ENCODE measurements at places on chromosomes 2 and 18.

GRCh38 chr2:70947556-70948184 is 12.0 kb downstream of the ATP6V1B1 start:
- DNase-seq, result no peak

DNA sequence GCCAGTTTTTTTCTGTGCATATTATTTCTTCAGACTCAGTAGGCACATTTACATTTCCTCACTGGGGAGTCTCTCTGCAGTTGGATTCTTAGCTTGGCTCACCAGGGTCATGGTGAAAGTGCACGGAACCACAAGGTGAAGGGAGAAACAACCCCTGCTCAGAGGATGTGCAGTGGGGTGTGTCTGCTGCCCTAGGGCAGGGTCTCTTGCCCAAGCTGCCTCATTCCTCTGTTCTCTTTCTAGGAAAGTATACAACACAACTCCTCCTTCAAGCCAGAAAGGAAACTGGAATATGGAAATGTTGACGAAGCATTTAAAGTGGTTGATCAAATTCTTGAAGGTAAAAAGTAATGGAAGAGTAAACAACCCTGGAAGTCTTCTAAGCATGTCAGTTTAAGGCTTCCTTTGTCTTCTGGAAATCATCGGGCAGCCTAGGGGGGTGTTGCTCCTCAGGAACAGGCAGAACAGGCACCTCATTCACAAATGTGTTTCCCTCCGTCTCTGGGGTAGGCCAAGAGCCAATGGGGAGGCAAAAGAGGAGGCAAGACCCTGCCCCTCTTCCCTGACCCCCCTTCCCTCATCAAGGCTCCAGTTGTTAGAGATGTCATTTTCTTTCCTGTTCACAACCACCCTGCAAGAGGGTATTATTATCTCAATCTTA is 41.4 kb downstream of the AOX1 start:
- no peak for DNase-seq

DNA sequence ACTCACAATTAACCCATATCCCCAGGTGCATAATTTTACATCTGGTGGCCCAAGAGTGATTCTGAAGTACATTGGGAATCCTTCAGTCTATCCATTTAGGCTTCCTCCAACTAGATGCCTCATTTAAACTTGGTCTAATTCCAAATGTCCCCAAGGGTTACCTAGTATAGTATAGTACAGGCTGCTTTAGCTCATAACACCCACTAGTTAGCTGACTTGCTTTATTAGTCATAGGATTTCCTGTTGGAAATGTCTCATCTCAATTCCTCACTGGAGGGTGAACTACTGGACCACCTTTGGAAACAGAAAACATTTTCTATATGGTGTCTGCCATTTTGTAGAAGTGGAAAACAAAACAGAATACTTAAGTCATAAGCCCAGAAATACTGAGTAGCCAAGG is 202.5 kb upstream of the SESTD1 start:
- DNase-seq, result no peak

DNA sequence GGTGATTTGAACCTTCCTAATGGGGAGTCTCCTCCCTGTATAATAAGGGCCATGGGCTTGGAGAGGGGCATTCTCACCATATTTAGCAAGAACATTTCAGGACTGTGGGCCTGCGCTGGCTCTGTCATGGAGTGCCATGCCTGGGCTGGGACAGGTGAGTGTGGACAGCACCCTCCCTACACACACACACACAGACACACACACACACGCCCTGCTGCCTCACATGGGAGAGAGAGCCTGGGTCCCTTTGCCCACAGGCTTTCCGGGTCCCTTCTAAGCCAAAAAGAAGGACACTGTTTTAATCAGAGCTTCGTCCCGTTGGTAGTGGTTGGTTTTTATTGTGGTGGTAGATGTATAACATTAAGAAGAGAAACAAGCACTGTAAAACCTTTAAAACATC is 31.4 kb upstream of the TMEM87B start:
- no peak for DNase-seq

DNA sequence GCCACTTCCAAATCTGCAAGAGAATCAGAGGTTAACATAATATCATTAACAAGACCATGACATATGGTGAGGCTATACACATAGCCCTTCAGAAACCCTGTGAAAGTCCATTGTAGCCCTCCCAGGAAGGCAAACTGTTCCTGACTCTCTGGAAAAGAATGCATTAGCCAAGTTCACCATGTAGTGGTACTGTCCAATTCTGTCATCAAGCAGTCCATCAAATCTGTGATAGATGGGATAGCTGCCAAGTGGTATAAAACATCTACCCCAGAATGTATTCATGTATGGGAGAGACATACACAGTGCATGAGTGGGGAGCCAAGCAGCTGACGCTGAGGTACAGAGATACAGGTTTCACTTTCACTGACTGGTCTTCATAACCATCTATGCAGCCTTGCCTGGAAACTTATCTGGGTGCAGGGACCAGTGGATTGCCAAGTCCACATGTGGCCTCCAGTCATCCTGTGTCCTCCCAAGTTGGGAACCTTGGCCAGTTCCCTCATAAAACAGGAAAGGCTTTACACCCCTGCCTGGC is 281.1 kb downstream of the MBD2 start:
- no peak for DNase-seq

DNA sequence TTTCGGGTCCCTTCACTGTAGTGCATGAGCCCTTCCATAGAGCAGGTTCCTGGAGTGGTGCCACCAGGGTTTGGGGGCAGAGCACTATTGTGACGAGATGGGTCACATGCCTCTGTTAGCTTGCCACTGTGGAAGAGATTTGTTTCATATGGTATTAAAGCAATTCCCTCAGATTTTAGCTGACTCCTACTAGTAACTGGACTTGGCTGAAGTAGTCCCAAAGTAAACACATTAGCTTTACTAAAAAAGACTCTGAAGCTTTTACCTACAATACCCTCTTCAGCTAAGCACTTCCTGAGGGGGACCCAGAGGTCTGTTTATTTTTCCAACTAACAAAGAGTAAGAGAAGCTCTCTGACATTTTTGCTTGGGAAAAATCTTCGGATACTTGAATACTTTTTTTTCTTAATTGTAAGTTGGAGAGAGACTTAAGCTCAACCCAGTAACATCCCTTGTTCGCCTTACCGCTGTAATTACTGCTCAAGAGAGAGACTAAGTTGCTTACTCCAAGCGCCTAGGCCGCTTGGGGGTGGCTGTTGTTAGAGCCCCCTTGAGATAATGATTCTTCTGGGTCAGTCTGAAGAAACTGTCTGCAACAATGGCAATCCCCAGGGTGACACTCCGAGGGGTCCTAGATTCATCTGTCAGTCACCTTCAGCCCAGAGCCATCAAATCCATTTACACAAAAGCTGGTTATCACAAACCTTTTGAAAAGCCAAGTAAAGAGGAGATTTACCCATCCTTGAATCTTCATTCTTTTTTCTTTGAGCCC is 177.4 kb downstream of the FIGN start:
- no peak for DNase-seq

DNA sequence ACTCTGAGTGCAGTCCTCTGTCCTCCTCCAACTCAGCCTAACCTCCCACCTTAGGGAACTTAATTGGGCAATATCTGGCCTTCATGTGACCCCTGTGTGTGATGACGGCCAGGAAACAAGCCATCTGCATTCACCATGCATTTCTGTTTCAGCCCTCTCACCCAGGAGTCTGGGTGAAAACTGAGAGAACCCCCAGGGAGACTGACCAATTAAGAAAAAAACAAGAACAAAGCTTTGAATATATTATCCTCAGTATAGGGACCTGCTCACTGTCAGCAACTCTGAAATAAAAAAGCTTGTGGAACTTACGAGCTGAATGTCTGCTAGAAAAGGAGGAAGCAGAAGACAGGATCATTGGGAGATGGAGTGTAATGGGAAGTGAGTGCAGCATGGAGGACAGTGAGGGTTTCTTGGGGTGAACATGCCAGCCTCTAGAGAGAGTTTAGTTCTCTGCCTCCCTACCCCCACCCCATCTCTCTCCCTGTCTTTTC is 9.5 kb downstream of the MAPRE2 start:
- DNase-seq, result no peak

DNA sequence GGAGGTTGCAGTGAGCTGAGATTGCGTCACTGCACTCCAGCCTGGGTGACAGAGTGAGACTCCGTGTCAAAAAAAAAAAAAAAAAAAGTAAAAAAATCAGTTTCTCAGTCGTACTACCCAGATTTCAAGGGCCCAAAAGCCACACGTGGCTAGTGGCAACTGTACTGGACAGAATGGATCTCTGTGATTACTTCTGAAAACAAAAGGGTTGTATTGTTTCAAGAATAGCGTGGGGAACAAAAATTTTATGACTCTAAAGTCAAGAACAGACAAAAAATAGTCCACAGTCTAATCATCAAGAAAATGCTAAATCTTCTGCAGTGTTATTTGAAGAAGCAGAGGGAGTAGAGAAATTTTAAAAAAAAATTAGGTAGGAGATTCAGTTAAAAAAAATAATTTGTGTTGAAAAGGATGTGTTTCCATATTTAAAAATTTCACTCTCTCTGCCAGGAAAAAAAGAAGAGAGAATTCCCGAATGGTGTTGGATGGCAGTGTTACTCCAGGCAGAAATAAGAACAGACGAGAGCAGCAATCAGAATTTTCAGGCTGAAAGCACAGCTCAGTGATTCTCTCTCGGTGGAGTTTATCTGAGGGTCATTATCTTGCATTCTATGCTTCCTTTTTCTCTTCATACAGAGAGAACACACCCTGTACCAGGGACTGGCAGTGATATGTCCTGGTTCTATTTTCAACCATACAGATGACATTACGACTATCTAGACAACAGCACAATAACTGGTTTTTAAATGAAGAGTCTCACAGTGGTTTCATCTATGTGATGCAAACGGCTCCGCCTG is 61.8 kb downstream of the CABYR start:
- DNase-seq, result no peak

DNA sequence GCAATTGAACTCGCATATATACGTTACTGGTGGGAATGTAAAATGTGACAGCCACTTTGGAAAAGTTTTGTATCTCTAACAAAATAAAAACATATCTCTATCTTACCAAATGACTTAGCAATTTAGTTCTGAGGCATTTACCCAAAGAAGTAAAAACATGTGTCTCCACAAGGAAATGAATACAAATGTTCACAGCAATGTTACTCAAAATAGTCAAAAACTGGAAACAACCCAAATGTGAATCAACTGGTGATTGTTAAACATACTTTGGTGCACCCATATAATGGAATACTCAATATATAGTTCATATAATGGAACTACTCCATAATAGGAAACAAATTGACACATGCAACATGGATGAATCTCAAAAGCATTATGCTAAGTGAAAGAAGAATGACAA is 70.4 kb upstream of the DNER start:
- no peak for DNase-seq

DNA sequence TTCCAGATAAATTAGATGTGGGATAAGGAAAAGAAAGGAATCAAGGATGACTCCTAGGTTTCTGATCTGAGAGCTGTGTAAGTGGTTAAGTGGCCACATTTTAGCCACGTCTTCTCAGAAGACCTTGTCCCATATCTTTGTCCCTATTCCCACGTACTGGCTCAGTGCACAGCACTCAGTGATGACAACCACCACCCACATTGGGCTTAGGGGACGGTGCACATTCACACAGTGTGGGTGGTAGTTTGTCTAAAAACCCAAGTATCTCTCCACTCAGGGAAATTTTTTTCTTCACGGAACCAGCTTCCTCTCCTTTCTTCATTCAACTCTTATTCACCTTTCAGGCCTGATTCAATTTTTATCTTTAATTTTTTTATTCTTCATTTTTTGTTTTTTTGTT is 30.6 kb upstream of the GCC2 start:
- no peak for DNase-seq

DNA sequence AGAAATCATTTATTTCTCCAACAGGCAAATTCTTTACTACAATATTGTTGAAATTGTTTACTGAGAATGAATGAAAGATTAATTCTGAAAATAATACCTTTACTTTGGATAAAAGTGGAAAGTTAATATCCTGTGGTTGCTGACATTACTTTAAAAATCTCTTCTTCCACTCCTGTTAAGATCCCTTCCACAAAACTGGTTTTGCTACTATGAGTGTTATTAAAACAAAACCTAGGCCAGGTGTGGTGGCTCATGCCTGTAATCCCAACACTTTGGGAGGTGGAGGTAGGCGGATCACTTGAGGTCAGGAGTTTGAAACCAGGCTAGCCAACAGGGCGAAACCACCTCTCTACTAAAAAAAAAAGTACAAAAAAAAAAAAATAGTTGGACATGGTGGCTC is 123.9 kb upstream of the CCDC150 start:
- DNase-seq, result no peak

- no peak for DNase-seq
Measured at GRCh38 chr18:56246916-56247315, 391.5 kb downstream of the TXNL1 start.

DNA sequence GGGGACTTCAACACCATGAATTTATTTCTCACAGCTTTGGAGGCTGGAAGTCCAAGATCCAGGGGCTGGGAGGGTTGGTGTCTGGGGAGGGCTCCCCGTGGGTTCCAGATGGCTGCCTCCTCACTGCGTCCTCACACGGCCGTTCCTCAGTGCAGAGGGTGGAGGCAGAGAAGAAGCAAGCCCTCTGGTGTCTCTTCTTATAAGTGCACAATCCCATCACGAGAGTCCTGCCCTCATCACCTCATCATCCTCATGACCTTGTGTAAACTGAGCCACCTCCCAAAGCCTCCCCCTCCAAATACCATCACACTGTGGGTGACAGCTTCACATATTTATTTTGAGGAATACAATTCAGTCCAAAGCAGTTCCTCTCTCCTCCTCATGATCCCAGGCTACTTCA is 26.3 kb downstream of the TMEM163 start:
- no peak for DNase-seq

GRCh38 chr2:122856696-122857095 is 1101.2 kb downstream of the TSN start:
- no peak for DNase-seq

DNA sequence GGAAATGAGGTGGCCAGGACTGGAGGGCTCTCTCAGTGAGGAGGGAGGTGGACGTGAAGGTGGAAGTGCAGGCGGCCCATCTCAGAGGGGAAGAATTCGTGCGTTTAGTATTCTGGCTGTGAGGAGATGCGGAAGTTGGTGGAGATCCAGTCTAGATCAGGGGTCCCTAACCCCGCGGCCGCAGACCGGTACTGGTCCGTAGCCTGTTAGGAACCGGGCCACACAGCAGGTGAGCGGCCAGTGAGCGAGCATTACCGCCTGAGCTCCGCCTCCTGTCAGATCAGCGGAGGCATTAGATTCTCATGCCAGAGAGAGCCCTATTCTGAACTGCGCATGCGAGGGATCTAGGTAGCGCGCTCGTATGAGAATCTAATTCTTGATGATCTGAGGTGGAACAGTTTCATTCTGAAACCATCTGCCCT is 1.6 kb upstream of the FHOD3 start:
- no peak for DNase-seq

- no peak for DNase-seq
Measured at GRCh38 chr2:130300258-130300969, 42.3 kb upstream of the IMP4 start.

DNA sequence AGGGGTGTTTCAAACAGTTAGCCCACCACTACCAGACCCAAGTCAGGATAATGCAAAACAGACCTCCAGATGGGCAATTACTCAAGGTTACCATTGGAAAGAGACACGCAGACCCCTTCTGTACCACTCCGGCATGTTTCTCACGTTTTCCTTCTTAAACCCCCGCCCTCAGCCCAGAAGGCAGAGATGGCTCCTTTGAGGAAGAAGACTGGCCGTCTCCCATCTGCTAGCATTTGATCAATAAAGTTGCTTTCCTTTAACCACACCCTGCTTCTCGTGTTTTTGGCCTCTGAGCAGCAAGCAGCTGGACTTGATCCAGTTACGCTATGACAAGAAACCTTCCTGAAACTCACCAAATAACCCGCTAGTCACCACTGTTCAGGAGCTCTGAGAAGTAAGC is 1012.4 kb upstream of the GYPC start:
- no peak for DNase-seq
